ENCODE measurements at places on chromosomes 5 and 9. TPM values are rescaled to one million over a fixed set of nuclear protein-coding genes. Genes with fewer than 3 reads are reported as not detected.

GRCh38 chr5:167014401-167015056 is 1276.9 kb upstream of the WWC1 start:
- DNase-seq, result no peak

- no peak for DNase-seq
These were observed 36.1 kb downstream of the EXOC3 start for GRCh38 chr5:478982-479535.

DNA sequence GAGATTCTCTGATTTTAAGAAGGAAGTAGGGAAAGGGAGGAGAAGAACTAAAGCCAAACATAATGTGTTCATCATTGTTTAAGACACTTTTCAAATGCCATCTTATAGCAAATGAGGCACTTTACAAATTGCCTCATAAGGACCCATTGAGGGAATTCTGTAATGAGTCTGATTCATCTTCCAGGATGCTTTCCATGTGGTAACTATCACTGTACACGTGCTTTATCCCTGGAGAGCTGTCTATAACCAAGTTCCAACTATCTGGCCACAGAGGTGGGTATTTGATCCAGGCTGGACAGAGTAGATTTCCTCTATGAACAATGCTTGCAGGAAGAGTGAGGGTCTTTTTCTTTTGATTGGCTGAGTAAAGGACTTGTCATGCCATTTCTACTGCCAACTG is 183.5 kb upstream of the NFIB start:
- no peak for DNase-seq

DNA sequence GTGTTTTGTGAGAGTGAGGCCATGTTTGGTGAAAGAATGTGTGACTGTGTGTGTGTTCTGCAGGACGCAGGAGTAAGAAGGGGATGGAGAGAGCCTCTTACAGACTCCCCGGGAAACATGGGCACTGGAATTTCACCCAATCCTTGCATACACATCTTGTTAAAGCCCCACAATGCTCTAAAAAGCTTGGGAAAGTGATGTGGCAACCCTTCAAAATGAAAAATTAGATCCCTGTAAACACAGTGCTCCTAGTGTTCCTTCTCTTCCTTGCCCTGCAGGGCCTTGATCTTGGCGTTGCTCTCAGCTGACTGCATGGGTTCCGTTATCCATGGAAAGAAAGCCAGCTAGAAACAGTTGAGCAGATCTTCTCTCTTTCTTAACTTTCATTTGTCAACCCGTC is 701.7 kb downstream of the SEMA5A start:
- no peak for DNase-seq

The UQCRQ gene
- 449 TPM for total RNA-seq

The NUDCD2 gene
- 50.0 TPM for total RNA-seq

All from Caco-2 (cell line).